Effector CD8-positive, alpha-beta T cell (primary cell): ENCODE measurements at places on chromosomes 11 and 22.

DNA sequence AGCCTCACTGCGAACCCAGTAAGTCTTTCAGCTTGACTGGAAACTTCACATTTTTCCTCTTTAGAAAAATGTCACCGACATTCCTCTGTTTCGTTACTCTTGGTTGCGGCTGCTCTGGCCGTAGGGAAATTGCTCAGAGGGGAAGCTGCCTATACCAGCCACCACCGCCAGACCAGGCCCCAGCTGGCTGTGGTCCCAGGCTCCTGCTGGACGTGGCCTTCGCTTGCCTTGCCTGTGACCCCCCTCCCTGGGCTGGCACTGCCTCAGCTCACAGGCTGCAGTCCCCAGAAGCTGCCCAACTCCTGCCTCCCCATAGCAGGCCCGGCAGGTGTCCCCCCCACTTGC is 197.8 kb downstream of the MN1 start:
- DNase-seq = no peak

DNA sequence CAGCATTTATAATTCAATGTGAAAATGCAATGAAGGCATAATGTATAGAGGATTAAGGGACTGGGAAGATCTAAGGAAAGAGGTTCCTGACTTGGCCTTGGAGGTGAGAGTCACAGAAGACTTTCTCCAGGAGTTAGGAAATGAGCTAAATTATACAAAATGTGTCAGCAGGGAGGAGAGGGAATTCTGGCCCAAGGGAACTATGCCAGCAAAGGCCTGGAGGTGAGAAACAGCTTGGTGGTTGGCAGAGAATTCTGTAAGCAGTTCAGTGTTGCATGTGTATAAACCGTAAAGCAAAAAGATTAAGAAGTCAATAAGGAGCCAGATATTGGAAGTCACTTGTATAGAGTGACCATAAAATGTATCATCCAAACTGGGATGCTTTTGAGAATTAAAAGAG is 142.2 kb upstream of the SESN3 start:
- no peak for DNase-seq

GRCh38 chr11:116990061-116990473 is 108.2 kb downstream of the SIK3 start:
- no peak for DNase-seq

DNA sequence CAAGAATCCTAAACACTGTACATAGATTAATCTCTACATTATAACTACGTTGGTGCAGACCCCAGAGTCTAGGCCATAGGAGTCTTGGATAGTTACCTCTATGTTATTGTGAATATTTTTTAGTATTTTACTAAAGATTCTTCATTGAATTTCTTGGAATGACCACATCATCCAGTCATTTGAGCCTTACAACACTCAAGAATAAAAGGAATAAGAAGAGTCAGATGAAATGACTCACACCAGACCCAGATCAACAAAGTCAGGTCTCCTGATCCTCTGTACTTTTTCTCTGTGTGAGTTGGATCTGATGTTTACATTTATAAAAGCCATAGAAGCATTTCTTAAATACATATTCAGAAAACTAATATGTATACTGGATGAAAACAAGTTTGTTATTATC is 179.2 kb upstream of the ARHGAP20 start:
- no peak for DNase-seq

GRCh38 chr11:66743271-66743968 is 14.4 kb upstream of the SPTBN2 start:
- no peak for DNase-seq

DNA sequence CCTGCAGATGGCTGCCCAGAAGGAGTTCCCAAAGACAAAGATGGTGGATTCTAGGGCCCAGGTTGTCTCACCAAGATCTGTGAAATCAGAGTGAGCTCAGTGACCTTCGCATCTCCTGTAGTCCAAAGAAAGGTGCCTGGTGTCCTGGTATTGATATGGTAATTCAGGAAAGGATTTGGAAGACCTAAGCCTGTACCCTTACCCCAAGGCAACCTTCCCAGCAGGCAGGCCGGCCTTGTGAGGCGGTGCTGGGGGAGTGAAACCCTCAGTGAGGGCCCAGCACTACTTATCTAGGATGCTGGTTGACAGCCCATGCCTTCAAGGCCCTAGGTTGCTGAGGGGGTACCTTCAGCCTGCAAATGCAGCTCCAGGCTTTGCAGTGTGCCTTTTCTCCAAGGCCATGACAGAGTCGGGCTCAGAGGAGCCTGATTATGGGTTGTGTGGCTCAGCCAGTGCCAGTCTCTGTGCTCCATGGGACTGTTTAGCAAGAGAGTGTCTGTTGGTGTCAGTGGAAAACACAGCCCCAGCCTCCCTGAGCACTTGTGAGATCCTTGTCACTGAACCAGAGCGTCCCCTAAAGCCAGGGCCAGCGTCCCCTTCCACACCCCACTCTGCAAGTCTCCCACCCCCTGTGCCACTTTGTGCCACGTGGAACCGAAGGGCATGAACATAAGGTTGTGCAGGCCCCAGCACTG is 72.8 kb upstream of the MYOD1 start:
- no peak for DNase-seq

DNA sequence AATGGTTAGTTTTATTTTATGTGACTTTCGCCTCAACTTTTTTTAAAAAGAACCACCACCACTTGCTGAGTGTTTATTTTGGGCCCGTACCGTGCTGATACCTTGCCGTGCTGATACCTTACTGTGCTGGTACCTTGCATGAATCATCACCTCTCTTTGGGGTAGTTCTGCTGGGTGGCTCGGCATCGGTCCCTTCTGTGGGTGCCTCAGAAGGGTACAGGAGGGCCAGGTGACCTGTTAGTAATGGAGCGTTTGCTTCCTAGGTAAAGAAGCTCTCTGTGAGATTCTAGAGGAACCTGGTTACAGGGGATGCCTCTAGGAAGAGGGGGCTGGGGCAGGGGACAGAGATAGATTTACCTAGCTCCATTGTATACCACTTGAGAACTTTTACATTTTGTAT is 17.1 kb downstream of the TOM1 start:
- DNase-seq = no peak
